ENCODE measurements at places on chromosomes 12 and 14. TPM values are rescaled to one million over a fixed set of nuclear protein-coding genes. Genes with fewer than 3 reads are reported as not detected.

Gene GCN1
- total RNA-seq = 80.8 TPM

Gene PPP1R36
- total RNA-seq = 0.99 TPM

Gene PROX2
- total RNA-seq = not detected

Gene P2RX2
- total RNA-seq = not detected

Gene MIP
- total RNA-seq = not detected

Gene ANO2
- not detected for total RNA-seq

Gene IGF1
- total RNA-seq = not detected

Gene GPR135
- total RNA-seq = 0.99 TPM

Gene VDR
- total RNA-seq = 33.4 TPM

Gene RACGAP1
- total RNA-seq = 101 TPM

Gene BCL11B
- total RNA-seq = 16.3 TPM

Gene PIWIL1
- 0.04 TPM for total RNA-seq

Gene GRIN2B
- total RNA-seq = not detected

Gene C12orf60
- total RNA-seq = 1.9 TPM

Gene PZP
- not detected for total RNA-seq

Gene RNASE2
- total RNA-seq = not detected

Gene DEPDC4
- total RNA-seq = 2.5 TPM

Gene SERPINA10
- not detected for total RNA-seq

Gene IRAK3
- total RNA-seq = 0.32 TPM

Gene RASAL1
- total RNA-seq = 0.07 TPM

All from foreskin keratinocyte (primary cell).